Thoracic aorta (tissue), 2 donors: ENCODE measurements at places on chromosomes 5 and 9. TPM values are rescaled to one million over a fixed set of nuclear protein-coding genes. Genes with fewer than 3 reads are reported as not detected.

DNA sequence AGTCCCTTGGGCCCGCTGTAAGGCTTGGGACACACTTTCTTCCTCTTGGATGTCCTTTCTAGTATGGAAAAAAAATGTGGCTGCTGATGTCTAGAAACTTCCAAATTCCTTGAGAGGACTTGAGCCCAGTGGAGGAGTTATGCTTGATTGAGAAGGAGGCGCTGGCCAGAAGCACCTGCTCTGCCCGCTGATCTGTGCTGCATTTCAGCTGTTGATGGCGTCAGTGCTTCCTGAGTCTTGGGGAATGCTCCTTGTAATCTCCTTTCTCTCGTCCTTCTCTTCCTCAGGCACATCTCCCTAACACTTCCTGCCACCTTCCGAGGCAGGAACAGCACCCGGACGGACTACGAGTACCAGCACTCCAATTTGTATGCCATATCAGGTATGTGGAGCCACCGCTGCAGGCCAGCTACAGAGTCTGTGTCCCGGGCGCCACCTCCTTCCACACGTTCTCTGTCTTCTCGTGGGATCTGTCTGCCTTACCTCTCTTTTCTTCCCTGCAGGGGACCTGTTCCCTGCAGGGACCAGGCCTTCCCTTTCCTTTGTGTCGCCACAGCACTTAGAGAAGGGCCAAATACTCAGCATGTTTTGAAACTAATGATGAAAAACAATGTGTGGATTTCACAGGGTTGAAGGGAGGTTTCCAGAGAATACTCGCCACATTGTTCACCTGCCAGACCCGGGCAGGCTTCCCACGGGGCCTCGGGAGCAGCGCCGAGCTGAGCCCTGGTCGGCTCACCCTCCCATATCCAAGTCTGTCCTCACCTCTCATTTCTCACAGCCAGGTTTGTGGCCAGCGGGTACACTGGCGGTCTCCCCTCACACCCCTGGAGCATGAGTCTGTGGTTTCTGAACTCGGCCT lies 95.2 kb downstream of the MVB12B start:
- H3K4me1 ChIP-seq: no peaks in the 10 kb centered on the region
- H3K27me3 ChIP-seq: no peaks in the 10 kb centered on the region

DNA sequence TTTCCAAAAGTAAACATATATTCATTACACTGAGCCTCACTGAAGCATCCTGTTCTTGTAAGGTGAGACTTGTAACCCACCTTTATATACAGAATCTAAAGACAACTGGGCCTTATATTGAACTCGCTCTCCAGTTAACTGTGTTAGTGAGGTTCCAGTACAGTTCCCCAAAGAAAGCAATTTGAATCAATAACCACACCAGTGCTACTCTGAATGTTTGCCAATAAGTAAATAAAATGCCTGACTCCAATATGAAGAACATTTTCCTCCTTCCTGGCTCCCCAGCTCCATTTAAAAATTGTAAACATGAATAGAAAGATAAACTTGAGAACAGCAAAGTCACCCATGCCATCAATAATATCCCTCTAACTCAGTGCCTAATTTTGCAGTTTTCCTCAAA lies 50.1 kb downstream of the FBXW11 start:
- H3K4me1 ChIP-seq: peaks cover 35% of the 10 kb centered on the region
- H3K27me3 ChIP-seq: no peaks in the 10 kb centered on the region
- no peak for DNase-seq
- no peak overlapping the region for H3K4me3 ChIP-seq
- H3K27ac ChIP-seq: peak overlapping the region; percentile 29

GRCh38 chr9:97695995-97696802 lies 941 bp downstream of the XPA start:
- peak overlapping the region; percentile 95 for H3K27ac ChIP-seq
- peaks cover 4% of the 10 kb centered on the region for H3K36me3 ChIP-seq
- H3K27me3 ChIP-seq: no peaks in the 10 kb centered on the region
- H3K4me1 ChIP-seq: peaks cover 13% of the 10 kb centered on the region

FOXD4 gene
- 0.28 TPM for total RNA-seq

OBP2A gene
- not detected for total RNA-seq

DMRT3 gene
- 0.28 TPM for total RNA-seq
